ENCODE measurements at places on chromosomes 5 and 9.

DNA sequence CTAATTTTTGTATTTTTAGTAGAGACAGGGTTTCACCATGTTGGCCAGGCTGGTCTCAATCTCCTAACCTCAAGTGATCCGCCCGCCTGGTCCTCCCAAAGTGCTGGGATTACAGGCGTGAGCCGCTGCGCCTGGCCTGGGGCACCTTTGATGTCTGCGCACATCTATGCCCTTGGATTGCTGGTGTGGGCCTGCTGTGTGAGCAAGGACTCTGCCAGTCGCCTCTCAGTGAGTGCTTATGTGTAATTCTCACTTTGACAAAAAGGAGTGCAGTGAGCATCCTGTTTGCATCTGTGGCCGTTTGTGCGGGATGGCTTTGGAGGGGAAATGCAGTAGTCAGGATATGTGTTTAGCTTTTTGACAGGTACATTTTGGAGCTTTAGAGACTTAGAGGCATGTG, 9.4 kb downstream of the WDR5 start:
- no peak for DNase-seq

DNA sequence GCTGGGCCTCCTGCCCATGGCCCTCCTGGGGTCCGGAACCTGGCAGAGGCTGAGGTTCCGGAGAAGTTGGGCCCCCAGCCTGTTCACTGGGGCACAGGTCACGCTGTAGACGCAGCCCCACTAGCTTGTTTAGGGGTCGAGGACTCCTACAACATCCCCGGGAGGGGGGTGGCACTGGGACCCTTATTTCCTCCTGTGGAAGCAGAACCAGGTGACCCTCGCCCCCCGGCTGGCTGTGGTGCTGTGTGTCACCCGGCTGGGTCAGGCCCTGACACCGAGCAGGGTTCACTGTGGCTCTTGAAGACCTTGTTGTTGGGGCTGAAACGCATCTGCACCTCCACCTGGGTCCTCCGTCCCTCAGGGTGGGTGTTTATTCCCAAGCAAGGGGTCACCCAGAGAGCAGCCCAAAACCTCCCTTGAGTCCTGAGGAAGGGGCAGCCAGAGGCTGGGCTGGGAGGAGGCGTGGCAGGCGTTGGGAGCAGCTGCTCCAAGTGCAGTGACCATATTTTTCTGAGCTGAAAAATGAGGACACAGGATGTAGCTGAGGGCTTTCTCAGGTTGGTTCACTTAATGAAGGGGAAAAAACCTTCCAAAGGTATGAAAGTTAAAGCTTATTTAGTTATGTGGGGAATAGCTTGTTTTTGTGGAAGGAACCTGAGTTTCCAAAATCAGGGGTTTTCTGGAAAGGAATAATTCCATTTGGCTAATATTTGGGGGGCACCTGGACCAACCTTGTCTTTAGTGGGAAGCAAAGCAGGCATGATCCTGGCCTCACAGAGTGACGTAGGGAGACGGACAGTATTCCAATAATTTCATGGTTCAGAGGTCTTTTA, 164.7 kb upstream of the IER5L start:
- DNase-seq: no peak

DNA sequence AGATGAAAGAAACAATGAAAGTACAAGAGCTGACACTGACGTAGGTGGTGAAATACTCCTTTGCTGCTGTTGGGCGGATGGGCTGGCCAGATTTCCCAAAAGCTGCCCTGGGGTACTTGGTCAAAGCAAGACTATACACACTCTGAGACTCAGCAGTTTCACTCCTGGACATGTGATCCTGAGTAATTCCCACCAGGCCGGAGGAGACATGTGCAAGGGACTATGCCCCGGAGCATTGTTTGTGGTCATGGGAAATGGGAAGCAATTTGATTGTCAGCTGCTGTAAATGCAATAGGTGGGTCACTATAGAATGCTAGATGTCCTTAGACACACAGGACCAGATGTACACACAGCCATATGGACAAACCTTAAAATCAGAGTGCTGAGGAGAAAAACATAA, 116.1 kb downstream of the DCP2 start:
- DNase-seq: no peak

DNA sequence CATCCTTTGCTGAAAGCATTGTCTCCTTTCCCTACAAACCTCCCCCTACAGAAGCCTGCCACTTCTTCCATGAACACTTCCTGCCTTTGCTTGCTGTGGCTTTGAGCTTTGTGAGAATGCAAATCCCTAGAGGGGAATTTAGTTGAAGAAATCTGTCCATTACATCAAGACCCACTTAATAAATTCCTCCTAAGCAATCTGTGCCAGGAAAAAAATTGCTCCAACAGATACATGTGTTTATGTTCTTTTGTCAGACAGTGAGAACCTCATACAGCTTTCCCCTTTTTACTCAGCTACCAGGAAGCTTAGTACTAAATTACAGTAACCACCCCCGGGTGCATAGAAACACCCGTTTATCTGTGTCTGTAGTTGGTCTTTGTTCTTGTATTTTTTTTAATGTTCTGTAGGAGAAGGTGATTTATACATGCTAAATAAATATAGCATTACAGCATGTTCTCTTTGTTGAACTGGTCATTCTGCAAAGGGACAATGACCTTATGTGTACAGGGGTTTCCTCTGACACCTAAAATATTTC, 43.9 kb downstream of the SH3TC2 start:
- no peak for DNase-seq

DNA sequence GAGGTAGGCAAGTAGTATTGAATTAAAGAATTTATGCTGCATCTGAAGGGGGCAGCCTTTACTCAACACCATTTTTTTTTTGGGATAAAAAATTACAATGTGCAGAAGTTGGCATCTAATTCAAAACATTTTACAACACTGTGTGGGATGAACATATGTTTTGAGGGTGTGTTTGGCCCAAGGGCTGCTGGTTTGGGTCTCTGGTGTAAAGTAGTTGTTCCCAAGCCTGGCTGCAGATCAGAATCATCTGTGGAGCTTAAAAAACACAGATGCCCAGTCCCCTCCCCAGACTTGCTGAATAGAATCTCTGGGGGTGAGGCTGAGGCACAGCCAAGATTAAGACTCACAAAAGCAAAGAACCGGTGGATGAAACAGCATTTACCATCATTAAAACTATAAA, 33.0 kb upstream of the PDZD2 start:
- no peak for DNase-seq
